ENCODE measurements at places on chromosomes 7 and 10.

- DNase-seq = no peak
Observed at GRCh38 chr10:52390388-52390787, 76.3 kb downstream of the DKK1 start.

DNA sequence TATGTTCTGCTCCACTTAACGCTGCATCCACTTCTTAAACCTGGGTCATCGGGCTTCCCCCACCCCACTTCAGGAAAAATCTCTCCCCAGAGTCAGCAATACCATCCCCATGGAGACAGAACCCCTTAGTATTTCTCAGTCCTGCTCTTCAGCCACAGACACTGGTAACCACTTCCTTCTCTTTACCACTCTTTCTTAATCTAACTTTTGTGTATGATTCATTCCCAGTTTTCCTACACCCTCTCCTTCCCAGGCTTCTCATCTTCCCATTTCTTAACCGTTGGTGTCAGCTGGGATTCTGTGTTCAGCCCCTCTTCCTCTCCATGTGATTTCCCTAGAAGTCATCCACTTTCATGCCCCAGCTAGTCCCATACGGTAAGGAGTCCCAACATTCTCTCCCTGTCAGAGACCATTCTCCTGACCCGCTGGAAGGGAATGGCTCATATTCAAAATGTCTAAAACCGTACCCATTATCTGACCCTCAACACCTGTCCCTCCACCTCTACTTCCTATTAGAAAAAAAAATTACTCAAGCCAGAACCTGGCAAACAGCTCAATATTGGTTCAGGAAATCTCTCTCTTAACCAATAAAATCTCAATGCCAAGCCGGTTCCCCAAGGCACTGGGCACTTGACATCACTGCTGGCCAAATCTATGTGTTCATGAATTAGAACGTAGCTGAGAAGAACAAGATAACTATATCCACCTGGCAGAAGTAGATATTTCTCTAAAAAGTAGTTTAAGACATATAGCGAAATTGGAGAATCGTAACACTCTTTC is 89.4 kb downstream of the DGKI start:
- DNase-seq = no peak

DNA sequence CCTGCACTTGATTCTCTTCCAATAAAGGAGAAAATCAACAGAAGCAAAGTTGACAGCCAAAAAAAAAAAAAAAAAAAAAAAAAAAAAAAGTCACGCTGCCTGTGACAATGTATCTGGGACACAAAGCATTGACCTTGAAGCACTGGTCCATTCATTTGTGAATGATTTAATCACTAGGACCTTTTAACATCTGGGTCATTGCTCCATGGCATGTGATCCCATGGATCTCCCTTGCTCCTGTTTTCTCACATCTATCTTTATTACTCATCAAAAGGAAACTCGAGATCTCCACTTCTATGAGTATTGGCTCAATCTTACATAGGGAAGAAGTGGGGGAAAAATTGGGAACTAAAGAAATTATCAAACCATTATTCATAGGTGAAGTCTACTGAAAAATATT is 89.6 kb upstream of the SMIM30 start:
- DNase-seq = no peak

- DNase-seq = no peak
Observed at GRCh38 chr7:110281362-110281761, 809.6 kb upstream of the LRRN3 start.

- DNase-seq = no peak
Observed at GRCh38 chr7:99029466-99030435, 114.2 kb downstream of the SMURF1 start.

- DNase-seq = no peak
Observed at GRCh38 chr7:14628516-14628915, 274.0 kb downstream of the DGKB start.

- no peak for DNase-seq
Observed at GRCh38 chr7:105149827-105150226, 135.8 kb downstream of the KMT2E start.

DNA sequence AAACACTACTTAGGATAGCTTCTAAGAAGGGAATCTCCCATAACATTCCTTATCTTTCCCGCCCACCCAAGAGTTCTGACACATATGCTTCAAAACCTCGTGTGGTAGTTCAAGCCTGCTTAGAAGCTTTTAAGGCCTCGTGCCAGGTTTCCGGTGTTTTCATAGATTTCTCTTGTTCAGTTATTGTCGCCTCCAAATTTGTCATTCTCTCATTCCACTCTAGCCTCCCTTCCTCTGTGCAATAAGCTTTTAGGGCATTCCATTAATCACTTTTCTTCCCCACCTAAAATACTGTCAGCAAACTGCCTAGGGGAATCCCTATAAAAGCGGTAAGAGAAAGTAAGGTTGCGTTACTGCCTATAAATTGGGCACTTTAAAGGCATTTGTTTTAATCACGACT is 718 bp upstream of the BPGM start:
- no peak for DNase-seq

- no peak for DNase-seq
Observed at GRCh38 chr10:78706726-78707540, 361.8 kb upstream of the ZMIZ1 start.

DNA sequence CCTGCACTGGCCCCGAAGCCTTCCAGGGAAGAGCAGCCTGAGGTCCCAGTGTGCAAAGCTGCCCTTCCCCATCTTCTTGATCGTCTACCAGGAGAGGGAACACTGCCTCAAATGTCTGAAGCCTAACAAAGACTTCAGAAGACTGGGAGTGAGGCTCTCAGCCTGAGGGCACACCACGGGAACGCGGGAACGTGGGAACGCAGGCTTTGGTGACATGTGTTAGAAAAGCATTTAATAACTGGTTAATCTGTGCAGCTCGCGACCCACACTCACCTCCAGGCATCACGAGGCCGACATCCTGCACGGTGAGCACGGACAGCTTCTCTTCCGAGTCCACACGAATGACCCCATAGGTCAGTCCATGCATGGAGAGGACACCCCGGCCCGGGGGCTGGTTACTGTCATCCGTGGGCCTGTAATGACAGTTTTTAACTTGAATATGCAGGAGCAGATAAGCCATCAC is 234.0 kb downstream of the ZMYND11 start:
- DNase-seq = no peak

DNA sequence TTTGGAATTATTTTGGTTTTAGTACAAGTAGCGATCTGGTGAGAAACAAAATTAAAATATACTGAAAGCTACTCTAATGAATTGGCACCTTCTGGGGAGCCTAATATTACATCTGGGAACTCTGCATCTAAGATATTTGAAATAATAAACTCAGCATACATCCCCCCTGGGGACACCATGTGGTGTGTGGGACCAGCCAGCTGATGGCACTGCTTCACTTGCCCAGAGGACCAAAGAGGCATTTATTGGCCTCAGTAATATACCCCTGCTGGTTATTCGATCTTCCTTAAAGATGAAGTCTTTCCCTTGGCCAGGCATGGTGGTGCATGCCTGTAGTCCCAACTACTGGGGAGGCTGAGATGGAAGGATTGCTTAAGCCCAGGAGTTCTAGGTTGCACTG is 195.1 kb upstream of the AUTS2 start:
- DNase-seq = no peak

DNA sequence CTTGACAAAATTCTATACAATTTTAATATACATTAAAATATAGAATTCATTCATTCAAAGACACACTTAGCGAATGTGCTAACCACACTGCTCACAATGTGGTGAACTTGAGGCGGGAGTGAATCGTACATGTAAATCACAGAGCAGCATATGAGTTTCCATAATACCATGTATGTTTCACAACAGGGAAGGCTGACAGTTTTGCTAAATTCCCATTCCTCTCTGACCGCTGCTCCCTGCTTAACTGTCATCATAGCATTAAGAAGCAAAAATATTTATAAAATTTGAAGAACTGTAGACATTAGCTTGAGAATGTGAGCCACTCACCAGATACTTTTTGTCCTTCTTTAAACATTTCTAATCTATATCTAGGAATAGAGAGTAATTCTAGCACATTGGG is 763.3 kb downstream of the MAGI2 start:
- DNase-seq = no peak

DNA sequence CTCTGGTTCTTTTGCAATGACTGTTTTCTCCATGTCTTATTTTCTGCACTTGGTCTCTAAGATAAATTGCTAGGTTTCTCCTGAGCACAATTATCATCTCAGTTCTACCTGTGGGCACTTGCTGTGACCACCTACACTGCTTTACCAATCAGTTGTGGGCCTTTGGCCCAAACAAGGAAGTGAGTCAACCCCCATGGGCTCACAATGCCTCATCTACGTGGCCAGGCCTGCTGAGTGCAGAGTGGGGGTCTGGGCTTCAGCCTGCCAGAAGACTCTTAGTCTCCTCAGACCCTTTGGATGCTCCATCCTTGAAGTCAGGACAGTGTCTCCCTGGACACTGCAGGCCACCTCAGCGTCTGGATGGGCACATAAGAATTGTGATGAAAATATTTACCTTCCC is 20.3 kb downstream of the SCART1 start:
- no peak for DNase-seq

DNA sequence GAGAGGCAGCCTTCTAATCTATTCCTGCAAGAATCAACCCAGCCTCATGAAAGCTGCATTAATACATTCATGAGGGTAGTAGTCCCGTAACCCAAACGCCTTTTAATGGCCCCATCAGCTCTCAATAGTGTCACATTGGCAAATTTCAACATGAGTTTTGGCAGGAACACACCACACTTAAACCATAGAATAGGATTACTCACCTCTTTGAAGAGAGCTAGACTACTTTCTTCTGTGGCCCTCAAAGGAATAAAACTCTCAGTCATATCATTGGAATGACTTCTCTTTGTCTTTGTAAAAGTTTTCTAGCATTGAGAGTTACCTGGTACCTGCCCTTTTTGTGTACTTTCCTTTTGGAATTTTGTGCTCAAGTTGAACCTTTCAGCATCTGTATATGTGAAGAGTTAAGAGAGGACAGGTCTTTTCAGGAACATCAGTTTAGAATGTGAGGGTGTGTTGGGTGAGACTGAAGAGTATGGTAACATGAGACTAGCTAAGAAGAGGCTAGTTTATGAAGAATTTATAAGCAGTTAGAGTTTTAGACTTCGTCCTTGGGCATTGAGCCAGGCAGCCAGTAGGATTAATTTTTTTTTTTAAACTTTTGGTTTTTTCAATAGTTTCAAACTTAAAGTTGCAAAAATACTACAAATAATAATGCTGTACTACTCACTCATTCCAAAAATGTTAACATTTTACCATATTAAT is 92.6 kb downstream of the MLLT10 start:
- no peak for DNase-seq

DNA sequence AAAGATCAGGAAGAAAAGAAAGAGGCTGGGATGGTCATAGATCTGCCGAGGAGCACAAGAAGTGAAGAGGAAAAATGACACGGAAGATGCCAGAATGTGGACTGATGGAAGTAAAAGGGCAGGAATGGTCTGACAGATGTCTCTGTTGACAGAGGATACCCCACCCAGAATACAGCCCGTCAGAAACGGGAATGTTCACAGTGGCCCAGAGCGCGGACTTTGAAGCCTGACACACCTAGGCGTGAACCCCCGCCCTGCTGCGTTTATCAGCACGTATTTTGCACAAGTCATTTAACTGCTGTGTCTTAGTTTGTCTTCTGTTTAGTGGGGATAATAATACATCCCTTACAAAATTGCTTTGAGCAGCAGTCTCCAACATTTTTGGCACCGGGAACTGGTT is 27.1 kb downstream of the AKR1B1 start:
- DNase-seq = no peak

- DNase-seq = no peak
Observed at GRCh38 chr10:104492329-104492940, 138.8 kb downstream of the CFAP58 start.

DNA sequence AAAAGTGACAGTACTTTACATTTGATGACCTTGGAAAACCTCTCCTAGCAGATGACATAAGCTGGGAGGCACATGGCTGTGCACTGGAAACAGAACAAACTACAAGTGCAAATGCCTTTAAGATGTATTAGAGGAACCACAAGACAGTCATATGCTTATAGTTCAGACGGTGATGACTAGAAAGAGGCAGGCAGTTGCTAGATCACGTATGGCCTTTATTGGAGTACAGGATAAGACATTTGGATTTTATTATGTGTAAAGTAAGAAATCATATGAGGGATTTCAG is 290.0 kb downstream of the SORCS1 start:
- no peak for DNase-seq

- no peak for DNase-seq
Observed at GRCh38 chr7:91850455-91850854, 30.0 kb downstream of the MTERF1 start.

GRCh38 chr10:59944339-59944935 is 38.1 kb upstream of the CCDC6 start:
- DNase-seq = no peak

- DNase-seq = no peak
Observed at GRCh38 chr10:61882621-61883370, 18.7 kb upstream of the ARID5B start.

Data from SK-N-MC (cell line).